ENCODE measurements at places on chromosomes 13 and 19.

GRCh38 chr13:112065521-112065866 lies 1.5 kb upstream of the SOX1 start:
- no peak for DNase-seq

- peak; percentile 75 for DNase-seq
Observed at GRCh38 chr19:14006766-14007562, 844 bp upstream of the RFX1 start.

GRCh38 chr19:2112516-2113320 lies 16.0 kb downstream of the IZUMO4 start:
- DNase-seq: no peak

DNA sequence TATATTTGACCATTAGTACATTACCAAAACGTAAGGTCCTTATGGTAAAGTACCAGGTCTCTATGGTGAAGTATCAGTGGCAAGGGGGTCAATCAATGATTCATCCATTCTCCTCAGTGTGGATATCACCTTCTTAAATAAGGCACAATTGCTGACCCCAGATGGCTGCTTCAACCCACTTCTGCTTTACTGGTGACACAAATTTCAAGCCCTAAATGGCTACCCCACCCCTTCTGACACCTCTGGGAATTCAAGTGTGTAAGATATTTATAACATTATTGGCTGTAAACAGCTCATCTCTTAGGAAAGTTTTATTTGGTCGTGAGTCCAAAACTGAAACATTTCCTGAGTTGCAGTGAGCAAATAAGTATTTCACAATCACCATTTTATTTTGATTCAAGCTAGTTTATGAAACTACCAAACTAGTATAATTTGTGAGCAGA lies 7.9 kb upstream of the WBP4 start:
- no peak for DNase-seq

GRCh38 chr13:112854321-112854720 lies 114.7 kb upstream of the MCF2L start:
- DNase-seq: no peak

- DNase-seq: no peak
Observed at GRCh38 chr13:109778102-109778542, 8.3 kb downstream of the IRS2 start.

DNA sequence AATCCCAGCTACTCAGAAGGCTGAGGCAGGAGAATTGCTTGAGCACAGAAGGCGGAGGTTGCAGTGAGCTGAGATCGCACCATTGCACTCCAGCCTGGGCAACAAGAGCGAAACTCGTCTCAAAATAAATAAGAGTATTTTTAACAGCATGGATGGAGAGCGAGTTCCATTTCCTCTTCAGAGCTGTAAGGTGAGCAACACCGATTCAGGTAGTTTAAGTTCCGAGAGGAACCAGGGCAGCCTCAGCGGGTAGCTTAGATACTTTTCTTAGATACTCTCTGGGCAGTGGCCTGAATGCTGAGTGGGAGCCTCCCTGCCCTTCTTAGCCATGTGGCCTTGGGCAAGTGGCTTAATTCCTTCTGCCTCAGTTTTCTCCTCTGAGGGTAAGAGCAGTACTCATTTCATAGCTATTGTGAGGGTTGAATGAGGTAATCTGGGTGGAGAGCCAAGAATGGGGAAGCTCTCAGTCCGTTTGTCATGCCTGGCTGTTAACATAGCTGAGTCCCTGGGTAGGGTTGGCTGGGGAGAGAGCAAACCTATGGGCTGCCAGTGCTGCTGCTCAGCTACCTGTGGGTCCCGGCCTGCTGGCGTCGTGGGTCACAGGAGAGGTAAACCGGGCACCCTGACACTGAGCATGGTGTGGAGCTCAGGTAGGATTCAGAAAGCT lies 4.1 kb downstream of the ATP11A start:
- no peak for DNase-seq

GRCh38 chr13:114236227-114236626 lies 1.5 kb downstream of the CDC16 start:
- no peak for DNase-seq

GRCh38 chr13:79423801-79424642 lies 18.0 kb upstream of the RBM26 start:
- DNase-seq: no peak

- no peak for DNase-seq
Observed at GRCh38 chr13:28022848-28023518, 34.5 kb upstream of the URAD start.

GRCh38 chr13:27352698-27353097 lies 71.7 kb upstream of the GTF3A start:
- no peak for DNase-seq

- peak; percentile 47 for DNase-seq
Observed at GRCh38 chr13:75326173-75327134, 155.5 kb downstream of the TBC1D4 start.

DNA sequence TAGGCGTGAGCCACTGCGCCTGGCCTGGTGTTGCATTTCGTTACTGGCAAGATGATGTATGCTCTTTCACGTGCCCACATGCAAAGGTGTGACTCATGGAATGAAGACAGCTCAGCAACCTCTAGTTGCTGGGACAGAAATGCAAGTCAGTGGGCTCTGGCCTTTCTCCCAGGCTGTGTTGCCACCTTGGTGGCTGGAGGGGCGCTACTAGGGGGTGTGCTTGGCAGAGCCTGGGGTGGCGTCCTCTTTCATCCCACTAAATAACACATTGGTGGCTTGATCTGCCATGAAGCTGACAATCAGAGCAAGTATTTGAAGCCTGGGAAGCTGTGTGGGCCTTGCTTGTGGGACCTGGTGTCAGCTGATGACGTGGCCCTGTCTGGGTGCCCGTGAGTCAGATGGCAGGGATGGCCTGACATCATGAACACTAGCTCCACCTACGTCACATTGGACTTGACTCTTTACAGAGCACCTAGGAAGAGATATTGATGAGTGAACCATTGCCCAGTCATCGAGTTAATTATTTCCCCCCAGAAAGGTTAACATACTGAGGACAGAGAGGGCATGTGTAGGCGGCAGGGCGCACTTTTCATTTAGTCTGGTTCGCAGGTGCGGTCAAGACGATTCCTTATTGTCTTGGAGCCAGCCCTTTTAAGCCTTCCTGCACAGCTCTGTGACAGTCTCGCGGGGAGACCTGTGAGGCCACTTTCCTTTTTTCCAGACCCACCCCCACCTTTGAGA lies 154.2 kb downstream of the TM9SF2 start:
- DNase-seq: peak; percentile 26

DNA sequence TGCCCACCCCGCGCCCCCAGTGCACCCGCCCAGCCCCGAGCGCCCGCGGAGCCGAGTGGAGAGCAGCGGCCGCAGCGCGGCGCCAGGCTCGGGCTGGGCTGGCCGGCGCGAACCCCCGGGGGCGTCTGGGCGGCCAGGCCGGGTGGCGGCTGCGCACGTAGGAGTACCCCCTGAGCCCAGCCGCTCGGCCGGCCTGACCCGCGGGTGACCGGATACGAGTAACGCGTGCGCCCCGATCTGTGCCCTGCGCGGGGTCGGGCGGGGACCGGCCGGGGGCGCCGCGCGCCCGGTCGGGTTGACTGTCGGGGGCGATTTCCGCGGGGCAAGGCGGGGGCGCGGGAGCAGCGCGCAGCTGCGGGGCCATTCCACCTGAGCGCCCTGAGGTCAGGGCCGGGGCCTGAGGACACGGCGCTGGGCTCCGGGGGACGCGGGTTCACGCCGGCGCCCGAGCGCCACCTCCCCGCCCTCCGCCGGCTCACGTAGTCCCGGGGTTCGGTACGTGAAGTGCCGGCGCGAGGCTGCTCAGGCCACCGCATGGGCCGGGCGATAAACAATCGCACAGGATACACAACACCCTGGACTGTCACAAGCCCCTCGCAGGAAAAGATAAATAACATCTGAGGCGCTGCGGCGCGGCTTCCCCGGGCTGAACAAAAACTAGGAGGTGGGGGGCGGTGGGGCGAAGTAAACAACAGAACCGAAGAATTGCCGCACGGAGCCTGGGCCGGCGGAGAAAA lies 37.6 kb upstream of the FLT1 start:
- DNase-seq: no peak

DNA sequence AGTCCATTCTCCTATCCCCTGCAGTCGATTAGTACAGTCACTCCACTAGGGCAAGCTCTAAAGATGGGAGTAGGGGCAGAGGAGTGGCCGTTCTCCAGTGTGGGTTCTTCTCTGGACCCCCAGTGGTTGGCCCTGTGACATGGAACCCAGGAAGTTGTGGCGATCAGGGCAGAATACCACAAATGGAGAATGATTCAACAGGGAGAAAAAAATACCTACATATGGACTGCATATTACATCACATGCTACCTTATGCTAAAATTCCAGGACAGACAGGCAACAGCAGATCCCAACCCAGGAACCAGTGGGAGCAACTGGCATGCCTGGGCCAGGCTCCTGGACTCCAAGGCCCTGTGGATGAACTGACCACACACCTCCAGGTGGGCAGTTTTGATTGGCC lies 20.4 kb downstream of the POU2F2 start:
- no peak for DNase-seq

DNA sequence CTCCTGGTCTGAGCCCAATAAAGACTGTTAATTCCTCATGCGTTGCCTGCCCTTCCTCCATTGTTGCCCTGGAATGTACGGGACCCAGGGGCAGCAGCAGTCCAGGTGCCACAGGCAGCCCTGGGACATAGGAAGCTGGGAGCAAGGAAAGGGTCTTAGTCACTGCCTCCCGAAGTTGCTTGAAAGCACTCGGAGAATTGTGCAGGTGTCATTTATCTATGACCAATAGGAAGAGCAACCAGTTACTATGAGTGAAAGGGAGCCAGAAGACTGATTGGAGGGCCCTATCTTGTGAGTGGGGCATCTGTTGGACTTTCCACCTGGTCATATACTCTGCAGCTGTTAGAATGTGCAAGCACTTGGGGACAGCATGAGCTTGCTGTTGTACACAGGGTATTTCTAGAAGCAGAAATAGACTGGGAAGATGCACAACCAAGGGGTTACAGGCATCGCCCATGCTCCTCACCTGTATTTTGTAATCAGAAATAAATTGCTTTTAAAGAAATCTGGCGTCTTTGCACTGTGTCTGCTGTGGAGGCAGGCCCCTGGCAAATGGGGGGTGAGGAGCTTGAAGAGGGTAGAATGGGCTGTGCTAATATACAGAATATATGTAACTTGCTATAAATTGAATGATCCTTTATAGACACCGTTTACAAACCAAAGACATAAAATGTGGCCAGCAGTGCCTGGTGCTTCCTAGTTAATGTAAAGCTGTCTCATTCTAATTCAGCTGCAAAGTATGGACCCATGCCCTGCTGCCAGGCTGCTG lies 4.2 kb upstream of the RPS11 start:
- DNase-seq: no peak

Data from stimulated activated CD4-positive, alpha-beta T cell treated with anti-CD3 and anti-CD28 coated beads, Interleukin-4, amount 100 ng/mL, for 48 hours (primary cell).